Activated T-helper 1 cell treated with anti-CD3 and anti-CD28 coated beads, Interleukin-2, amount 50 U/mL, for 16 hours (primary cell): ENCODE measurements at places on chromosomes 3 and 15.

- DNase-seq = no peak
Measured at GRCh38 chr15:60255390-60255789, 142.4 kb downstream of the ANXA2 start.

DNA sequence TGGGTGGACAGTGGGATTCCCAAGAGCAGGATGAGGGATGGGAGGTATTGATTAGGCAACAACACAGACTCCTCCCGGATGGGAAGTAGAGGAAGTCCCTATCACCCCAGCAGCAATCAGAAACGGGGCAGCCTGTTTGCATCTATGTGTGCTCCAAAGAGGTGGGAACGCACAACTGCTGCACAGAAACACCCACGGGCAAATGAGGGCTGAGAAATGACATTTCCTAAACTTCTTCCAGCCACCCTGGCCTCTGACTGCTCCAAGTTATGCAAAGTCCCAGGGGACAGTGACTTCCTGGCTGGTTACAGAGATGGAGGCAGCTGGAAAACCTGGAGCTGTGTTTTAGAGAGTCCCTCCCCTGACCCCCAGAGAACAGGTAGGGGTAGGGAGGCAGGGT lies 42.6 kb downstream of the HCN4 start:
- no peak for DNase-seq

DNA sequence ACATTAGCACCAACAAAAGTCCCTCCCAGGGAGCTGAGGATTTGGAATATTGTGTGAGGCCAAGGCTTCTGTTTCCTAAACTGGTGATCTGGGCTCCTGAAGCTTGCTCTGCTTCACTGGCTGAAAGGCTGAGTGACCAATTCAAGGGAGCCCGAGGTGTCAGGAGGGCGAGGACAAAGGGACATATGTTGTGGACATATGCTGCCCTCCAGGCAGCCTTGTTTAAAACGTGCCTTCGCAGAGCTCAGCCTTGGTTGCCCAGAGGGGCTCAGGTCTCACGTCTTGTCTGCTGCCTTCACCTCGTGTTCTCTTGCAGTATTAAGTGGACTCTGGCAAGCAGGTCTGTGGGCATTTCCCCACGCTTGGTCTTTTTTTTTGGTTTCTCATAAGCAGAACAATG lies 7.0 kb downstream of the SLCO3A1 start:
- DNase-seq = no peak

DNA sequence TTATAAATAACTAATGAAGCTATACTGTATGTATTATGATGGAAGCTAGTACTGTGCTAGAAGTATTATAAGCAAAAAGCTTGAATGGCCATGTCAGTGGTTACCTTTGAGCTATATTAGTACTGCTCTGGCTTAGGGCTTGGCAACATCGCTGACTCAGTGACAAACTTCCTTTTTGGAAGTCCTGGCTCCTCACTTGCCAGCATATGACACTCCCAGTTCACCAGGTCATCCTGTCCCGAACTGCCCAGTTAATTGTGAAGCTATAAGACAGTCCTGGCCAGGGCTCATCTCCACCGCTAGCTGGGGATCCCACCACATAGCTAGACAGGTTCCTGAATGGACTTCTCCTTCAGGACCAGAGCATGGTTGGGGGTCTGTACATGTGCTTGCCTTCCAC lies 31.9 kb downstream of the RAB8B start:
- DNase-seq = no peak

DNA sequence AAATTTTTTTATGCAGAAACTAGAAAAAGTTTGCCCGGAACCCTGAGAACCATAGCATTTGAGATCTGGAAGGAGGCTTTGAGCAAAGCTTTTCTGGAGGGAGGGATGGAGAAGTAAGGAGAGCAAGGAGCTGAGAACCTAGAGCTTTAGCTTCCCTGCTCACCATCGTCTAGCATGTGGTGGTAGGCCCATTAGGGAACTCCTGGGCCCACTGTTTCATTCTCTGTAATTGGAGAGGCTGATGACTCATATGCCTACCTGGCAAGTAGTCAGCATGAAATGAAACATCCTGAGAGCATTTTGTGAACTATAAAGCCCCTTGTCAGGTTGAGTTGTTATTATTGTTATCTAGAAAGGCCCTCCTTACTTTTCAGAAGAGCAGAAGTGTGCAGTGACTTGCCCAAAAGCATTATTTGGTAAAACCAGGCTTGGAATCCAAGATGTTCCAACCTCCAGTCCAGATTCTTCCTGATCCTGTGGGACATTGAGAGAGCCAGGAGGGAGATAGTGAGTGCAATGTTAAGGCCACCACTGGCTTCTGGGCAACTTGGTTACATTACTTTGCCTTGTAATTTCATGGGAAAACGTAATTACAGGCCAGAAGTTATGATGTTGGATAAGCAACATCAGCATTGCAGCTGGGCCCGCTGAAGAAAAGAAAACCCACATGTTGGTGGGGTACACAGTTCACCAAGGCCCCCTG lies 104.5 kb upstream of the BFSP2 start:
- DNase-seq = no peak

- DNase-seq = no peak
Measured at GRCh38 chr15:83898361-83898760, 244.4 kb downstream of the ADAMTSL3 start.
